ENCODE measurements at places on chromosomes 2 and 18.
A peak's percentile ranks its signal among the peaks of the same experiment; 100 is the strongest.

GRCh38 chr2:25712455-25712854, 39.1 kb upstream of the DTNB start:
- no peak for DNase-seq

GRCh38 chr2:197311421-197312033, 947 bp upstream of the ANKRD44 start:
- DNase-seq, result peak; percentile 19

DNA sequence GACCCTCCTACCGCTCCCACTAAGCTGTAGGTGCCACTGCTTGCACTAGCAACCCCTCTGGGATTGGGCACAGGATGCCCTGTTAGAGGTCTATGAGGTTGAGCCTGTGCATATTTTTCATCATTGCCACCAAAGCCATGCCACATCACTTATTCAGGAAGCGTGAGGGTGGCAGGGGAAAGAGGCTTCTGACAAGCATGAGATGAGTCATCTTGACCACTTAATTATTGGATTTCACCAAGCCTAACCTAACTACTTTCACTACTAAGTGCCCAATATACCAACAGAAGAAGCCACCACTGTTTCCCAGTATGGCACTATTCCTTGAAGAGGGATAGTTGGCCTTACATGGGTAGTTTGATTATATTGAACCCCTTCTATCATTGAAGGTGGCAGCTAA, 181.3 kb upstream of the EPHA4 start:
- no peak for DNase-seq

DNA sequence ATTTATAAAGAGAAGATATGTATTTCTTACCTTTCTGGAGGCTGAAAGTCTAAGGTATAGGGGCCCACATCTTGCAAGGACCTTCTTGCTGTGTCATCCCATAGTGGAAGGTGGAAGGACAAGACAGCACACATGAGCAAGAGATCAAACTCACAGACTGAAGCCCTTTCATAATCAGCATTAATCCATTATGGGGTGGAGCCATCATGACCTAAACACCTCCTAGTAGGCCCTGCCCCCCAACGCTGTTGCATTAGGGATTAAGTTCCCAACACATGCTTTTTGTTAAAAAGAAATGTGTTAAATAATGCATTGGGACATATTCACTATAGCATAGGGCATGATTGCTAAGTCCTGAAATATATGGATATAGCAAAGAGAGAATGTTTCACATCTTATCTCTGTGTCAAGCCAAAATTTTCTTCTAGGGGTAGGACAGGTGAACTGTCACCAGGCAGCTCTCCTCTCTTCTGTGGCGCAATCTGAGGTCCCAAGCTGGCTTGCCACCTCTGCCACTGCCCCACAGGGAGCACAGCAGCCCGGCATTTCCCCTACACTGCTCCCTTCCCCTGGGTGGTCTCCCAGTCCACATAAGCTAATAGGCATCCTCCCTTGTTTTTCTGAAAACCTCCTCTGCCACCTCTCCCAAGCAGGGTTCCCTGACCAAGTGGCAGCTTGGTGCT, 8.3 kb upstream of the CTIF start:
- DNase-seq, result no peak

GRCh38 chr2:32627441-32627813, 423 bp upstream of the TTC27 start:
- DNase-seq, result peak; percentile 70

DNA sequence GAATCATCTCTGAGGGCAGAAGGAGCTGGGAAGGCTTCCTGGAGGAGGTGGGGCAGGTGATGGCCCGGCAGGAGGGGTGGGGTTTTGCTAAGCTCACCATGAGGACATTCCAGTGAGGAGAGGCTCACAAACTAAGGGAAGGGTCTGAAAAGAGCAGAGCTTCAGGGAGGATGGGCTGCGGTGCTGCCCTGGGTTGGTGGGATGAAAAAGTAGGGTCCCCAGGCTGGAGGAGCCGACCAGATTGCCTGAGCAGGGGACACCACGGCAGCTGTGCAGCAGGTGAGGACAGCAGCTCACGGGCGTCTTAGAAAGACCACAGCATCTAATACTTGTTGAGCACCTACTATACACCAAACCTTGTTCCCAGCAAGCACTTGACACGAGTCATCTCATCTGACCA, 82.2 kb downstream of the DYSF start:
- no peak for DNase-seq

GRCh38 chr2:160426604-160427003, 67.0 kb downstream of the RBMS1 start:
- no peak for DNase-seq

DNA sequence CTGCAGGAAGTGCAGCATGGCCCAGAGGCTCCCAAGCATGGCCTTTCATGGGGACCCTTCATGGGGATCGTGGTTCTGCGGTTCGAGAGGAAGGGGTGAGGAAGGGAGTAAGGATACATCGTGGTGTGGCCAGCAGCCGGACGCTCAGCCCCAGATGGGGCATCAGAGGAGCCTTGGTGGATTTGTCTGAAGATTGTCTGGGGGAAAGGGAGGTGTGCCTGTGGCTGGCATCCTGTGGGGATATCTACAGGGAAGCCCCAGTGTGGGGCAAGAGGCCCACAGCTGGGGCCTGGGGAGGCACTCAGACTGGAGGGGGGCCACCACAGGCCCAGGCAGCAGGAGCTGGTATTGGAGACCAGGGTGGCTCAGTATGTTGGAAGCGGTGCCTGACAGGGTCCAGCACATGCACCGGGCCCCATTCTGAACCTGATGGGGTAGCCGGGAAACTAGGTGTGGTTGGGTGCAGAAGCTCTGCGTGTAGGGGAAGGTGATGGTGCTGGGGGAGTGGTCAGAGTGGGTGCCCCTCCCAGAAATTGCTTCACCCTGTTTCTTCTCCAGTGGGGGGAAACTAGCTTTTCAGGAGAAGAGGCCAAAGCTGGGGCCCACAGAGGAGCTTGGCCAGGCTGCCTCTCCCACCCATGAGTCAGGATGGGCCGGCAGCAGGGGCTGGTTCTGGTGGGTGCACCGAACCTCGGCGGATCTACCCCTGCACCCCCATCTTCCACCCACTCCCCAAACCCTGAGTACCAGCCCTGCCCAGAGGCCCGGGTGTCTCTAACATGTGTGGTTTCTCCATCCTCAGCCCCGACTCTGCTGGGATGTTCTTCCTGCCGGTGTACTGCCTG, 274.4 kb upstream of the HDAC4 start:
- DNase-seq, result no peak

DNA sequence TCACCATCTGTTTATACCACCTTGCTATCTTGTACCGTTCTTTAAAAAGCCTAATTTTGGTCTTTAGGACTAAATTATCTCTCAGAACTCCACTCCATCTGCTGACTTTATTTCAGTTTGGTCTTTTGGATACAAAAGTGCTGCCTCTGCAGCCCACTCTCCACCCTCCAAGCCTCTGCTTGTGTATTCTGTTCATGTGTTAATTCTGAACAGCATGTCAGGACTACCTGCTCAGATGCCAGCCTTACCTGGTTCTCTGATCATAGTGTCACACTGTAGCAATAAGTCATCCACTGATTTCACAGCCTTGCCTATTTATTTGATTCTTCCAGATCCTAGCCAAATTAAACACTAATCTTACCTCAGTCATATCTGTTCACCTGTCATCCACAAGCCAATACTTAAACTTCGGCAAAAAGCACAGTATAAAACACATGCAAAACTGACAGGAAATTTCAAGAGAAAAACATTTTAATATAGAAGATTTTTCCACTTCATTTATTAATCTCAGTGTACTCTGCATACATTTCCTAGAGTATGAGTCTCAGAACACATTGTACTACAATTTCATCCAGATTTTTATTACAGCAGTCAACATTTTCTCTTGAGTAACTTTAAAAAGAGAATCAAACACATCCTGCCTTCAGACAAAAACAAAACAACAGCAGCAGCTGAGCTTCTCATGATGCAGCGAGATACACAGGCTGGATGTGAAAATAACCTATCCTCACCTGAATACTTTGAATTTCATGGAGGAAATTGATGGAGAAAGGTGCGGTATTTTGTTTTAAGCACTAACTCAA, 64.9 kb downstream of the PPP1R1C start:
- no peak for DNase-seq

DNA sequence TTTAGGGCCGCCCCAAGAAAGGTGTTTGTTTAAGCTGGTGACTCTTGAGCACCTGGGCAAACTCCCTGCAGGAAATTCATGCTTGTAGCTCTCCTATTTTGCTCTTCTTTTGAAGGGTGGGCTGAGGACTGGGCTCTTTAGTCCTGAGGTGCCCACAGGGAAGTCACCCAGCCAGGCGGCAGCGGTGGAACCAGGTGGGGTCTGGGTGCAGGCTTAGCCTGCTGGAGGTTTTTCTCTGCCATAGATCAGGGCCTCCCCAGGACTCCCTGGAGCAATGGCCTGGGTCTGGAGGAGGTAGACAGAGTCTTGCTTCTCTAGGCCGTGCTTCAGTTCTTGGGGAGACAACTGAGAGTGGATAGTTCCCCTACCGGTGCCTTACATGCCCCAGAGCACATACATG, 99.9 kb downstream of the CLIP4 start:
- DNase-seq, result no peak

GRCh38 chr2:45156605-45157004, 147.4 kb upstream of the SIX2 start:
- no peak for DNase-seq

GRCh38 chr2:88667219-88667618, 24.3 kb upstream of the RPIA start:
- no peak for DNase-seq

DNA sequence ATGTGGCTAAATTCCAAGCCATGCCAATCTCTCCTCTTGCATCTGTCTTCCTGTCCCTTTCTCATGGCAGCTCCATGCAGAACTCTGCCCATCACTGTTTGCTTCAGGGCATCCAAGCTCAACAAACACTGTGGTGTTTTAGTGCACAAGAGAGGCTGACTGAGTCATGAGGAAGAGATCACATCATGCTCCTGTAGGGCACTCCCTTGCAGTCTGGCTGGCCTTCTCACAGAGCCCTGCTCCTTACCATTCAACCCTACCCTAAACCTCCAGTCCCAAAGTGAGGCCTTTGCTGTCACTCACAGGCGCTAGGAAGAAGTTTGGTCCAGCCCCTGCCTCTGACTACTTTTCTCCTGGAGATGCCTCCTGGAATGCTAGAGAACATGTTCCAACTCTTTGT, 194.0 kb downstream of the LRATD1 start:
- peak; percentile 22 for DNase-seq

GRCh38 chr18:22391407-22392345, 26.0 kb downstream of the CTAGE1 start:
- DNase-seq, result peak; percentile 70

DNA sequence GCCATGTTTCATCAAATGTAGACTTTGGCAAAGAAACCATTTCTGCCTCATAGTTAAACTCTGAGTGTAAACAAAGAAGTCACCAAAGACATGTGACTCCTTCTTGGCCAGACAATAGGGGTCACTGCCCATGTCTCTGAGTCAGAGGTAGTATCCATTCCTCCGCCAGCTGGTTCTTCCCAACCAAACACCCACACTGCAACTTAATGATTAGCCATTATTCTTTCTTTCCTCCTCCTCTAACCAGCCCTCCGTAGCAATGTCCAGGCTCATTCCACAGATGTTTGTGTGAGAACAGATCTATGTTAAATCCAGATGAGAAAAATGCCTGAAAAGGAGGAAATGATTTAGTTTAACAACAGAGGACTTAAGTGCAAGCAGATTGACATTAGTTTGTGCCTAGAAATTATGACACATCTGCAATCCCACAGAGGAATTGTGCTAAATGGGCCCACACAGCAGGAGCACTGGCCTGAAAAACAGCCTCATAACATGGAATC, 127.9 kb upstream of the SH3BP4 start:
- peak; percentile 94 for DNase-seq

GRCh38 chr2:238096311-238097011, 3.7 kb upstream of the ESPNL start:
- peak; percentile 8 for DNase-seq

GRCh38 chr2:219658874-219659273, 31.4 kb downstream of the SLC4A3 start:
- no peak for DNase-seq

GRCh38 chr2:69544951-69545350, 98.6 kb downstream of the AAK1 start:
- no peak for DNase-seq

GRCh38 chr2:176779917-176780316, 432.7 kb upstream of the HNRNPA3 start:
- DNase-seq, result no peak

DNA sequence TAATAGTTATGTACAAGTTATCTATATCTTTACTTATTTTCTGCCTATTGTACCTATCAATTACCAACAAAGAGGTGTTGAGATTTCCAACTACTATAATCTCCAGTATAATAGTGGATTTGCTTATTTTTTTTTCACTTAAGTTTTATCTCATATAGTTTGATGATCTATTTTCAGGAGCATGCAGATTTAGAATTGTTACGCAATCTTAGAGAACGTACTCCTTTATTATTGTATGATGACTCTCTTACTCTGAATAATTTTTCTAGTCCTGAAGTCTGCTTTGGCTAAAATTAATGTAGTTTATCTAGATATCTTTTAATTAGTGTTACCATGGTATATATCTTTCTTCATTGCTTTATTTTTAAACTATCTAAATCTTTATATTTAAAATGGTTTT, 205.2 kb downstream of the SCG2 start:
- no peak for DNase-seq

- peak; percentile 43 for DNase-seq
Measured at GRCh38 chr2:213119061-213119809, 32.2 kb downstream of the IKZF2 start.

GRCh38 chr2:86787736-86788135, 3.0 kb downstream of the CD8A start:
- DNase-seq, result no peak

DNA sequence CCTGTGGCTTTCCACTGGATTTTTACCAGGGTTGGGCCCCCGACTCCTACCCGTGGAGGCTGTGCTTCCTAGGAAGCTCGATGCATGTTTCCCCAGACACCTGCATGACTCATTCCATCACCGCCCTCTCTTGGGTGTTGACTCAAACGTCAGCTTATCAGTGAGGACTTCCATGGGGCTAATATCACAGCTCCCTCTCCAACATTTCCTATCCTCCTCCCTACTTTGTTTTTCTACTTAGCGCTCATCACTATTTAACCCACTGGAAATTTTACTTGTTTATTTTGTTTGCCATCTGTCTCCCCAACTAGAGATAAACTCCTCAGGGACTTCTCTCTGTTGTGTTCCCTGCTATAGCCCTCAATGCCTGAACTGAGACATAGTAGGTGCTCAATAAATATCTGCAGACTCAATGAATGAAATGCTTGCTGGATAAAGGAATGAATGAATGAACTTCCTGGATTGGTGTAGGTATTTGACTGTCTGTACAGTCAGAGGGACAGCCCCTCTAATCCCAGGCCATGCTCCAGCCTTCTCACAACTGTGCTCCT, 89.7 kb upstream of the MSH2 start:
- DNase-seq, result no peak

GRCh38 chr18:56238576-56238975, 399.8 kb downstream of the TXNL1 start:
- peak; percentile 9 for DNase-seq

- DNase-seq, result no peak
Measured at GRCh38 chr18:2191180-2191790, 380.0 kb downstream of the METTL4 start.

All from AG20443 (cell line).